T-helper 22 cell (primary cell): ENCODE measurements at places on chromosomes 6 and 20.

- no peak for DNase-seq
Measured at GRCh38 chr20:16601047-16601446, 27.8 kb upstream of the KIF16B start.

DNA sequence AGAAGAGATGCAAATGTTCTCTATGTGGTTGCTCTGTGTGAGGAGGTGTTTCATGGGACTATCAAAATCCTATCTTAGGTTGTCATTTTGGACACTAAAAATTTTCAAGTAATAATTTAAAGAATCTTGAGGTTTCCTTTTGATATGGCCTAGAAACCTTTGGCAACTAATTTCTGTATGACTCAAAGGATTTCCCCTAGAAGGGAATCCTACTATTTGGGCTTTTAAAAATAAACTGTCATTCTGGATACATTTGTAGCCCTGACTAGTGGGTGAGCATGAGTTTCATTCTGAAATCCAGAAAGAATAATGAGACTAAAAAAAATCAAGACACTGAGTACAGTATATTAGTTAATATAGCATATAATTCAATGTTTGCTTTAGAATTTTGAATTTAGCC, 25.5 kb upstream of the RAB23 start:
- no peak for DNase-seq

- no peak for DNase-seq
Measured at GRCh38 chr6:7921046-7921445, 10.5 kb upstream of the TXNDC5 start.

DNA sequence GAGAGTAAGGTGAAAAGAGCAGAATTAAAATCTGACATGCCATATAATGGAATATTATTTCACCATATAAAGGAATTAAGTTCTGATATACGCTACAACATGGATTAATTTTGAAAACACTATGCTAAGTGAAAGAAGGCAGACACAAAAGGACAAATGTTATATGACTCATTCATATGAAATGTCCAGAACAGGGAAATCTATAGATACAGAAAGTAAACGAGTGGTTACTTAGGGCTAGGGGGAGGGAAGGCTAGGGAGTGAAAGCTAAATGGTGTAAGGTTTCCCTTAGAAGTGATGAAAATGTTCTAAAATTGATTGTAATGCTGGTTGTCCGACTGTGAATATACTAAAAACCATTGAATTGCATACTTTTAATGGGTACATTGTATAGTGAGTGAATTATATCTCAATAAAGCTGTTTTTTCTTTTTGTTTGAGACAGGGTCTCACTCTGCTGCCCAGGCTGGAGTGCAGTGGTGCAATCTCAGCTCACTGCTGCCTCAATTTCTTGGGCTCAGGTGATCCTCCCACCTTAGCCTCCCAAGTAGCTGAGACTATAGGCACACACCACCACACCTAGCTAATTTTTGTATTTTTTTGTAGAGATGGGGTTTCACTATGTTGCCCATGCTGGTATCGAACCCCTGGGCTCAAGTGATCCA, 8.2 kb downstream of the PRPH2 start:
- DNase-seq: no peak

GRCh38 chr6:162294029-162294428, 433.5 kb downstream of the PRKN start:
- DNase-seq: no peak

- DNase-seq: no peak
Measured at GRCh38 chr6:30752157-30752927, 8.0 kb upstream of the IER3 start.

DNA sequence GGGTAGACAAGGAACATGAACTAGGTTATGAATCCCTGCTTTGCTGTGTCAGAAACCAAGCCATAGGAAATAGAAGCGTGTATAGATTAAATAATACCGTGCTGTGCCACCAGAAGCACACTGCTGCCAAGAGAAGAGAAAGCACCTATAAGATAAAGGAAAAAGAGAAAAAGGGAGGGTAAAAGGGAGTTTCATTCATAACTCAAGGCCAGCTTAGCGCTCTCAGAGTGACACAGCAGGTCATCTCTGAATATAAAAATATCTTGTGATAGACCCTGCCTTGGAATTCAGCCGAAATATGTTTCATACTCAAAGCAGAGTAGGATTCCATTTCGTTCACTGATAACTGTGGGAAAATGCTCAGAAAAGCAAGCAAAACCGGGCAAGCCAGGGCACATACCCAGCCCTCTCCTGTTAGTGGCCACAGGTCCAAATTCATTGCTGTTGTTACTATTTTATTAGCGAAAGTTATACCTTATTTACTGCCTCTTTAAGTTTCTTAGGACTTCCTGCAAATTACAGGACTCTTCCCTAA, 8.7 kb downstream of the JAG1 start:
- no peak for DNase-seq
